ENCODE measurements at places on chromosomes 3 and 15.

- DNase-seq = no peak
Measured at GRCh38 chr15:64314456-64314855, 41.5 kb downstream of the CSNK1G1 start.

DNA sequence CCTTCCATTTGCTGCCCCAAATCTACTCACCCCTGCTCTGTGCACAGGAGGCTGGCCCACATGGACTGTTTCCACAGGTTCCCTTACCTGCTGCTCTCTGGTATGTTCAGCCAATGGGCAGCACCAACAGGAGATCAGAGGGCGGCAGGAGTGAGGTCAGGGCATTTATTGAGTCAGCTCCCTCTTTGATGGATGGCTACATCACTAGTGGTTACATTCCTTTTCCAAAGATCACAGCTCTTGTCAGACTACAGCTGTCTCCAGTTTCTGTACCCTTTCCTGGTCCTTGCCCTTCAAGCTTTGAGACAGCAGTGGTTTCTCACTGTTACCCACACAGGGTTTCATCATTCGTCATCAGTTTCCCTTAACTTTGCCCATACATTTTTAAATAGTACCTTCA is 325.1 kb downstream of the SUCLG2 start:
- DNase-seq = no peak

GRCh38 chr3:30640851-30641250 is 34.5 kb downstream of the TGFBR2 start:
- DNase-seq = no peak

DNA sequence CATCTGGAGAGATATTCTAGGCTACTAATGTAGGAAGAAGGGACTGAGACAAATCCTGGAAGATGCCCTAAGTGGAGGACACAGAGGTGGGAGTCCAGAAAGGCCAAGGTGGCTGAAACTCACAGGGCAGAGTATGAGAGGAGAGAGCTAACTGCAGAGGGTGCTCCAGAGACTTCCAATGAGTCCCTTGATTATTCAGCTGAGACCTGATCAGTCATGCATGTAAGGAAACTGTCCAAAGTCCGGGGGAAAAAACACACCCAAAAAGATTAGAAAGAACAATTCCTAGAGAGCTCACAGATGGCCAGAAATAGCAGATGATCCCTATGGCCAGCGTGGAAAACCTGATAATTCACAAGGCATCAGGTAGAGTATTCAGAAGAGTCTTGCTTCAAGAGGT is 18.7 kb upstream of the FOXP1 start:
- DNase-seq = no peak

- no peak for DNase-seq
Measured at GRCh38 chr3:13308380-13308801, 111.7 kb downstream of the NUP210 start.

- DNase-seq = no peak
Measured at GRCh38 chr15:75431270-75431669, 20.2 kb downstream of the SIN3A start.

- peak; percentile 24 for DNase-seq
Measured at GRCh38 chr3:16842272-16843270, 42.2 kb upstream of the PLCL2 start.

DNA sequence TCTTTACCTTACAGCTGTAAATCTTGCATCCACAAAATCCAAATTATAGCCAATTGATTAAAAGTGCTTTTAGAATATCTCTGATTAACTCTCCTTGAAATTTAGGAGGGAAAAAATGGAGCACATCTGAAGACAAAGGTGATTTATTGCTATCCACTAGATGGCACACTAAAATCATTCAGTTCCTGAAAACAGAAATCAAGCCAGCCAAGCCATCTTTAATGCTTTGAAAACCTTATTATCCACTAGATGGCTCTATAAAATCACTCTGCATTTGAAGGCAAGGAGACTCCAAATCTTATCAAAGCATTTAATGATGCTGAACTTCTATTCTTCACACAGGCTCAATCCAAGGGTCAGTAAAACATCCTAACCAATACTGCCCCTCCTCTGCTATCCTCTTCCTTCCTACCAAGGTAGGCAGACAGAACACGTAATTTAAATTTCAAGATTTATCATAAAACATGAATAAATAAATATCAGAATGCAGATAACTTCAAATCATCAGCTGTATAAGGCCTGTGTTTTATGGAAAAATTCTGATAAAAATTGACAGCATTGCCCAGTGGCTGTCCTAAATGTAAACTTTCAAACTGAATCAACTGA is 48.4 kb downstream of the GOLIM4 start:
- DNase-seq = no peak

GRCh38 chr3:5607581-5607980 is 420.1 kb downstream of the EDEM1 start:
- no peak for DNase-seq

GRCh38 chr15:28004143-28005003 is 94.7 kb downstream of the OCA2 start:
- DNase-seq = no peak

DNA sequence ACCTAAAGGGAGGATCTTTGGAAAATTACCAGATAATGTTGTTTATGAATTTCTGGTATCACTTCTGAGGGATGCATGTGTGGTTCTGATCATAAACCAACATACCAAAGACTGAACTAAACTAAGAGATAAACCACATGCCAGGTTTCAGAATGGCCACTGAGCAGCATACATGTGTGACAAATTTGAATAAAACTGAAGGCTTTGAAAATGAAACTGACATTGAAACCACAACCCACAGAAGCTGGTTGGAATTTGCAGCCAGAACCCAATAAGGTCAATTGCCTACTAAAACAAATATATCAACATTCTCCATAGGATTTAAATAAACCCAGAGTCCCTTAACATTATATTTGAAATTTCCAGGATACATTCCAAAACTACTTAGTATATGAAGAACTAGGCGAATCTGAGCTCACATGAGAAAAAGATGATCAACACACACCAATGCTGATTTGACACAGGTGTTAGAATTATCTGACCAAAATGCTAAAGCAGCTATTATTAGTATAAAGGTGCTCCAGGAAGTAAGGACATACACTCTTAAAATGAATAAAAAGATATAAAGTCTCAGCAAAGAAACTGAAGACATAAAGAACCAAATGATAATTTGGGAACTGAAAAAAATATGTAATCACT is 125.0 kb downstream of the ZNF280D start:
- no peak for DNase-seq

DNA sequence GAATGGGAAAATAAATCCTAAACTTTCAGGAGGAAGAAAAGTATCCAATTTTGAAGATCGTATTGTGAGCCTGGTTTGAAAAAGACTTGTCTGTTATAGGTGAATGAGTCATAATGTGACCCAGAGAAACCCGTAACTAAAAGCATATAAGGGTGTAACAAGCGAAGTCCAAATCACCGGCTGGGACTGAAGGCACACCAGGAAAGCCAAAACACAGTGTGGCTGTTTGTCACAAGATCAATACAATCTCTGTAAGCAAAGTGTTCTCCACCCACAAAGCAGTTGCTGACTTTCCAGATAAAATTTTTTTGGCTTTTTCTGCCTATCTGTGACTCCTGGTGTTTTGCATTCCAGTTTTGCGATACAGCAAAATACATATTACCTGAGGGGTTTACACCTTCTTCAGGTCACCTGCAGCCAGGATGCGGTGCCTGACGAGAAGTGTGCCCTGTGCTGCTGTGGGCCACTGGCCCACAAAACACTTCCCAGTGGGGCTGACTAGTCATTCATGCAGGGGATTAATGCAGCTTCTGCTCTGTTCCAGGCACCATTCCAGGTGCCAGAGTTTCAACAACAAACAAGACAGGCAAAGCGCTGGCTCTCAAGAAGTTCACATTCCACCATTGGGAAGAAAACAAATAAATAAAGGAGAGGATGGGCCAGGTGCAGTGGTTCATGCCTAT is 14.4 kb downstream of the HES1 start:
- DNase-seq = no peak

DNA sequence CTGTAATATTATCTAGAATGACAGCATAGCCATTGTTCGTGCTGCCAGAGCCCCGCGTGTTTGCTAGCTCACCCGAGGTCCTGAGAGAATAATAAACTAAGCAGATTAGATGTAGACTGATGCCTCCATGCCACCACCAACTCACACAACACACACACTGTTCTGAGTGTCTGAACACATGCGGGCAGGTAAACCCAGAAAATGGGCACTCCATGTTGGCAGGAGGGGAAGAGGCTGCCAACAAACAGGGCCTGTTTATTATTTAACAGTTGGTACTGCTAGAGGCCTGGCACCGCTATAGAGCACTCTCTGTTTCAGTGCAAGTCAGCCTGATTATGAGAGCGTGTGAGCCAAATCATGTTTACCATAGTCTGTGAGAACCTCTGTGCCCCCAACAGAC is 299.0 kb downstream of the ZBTB20 start:
- DNase-seq = no peak

DNA sequence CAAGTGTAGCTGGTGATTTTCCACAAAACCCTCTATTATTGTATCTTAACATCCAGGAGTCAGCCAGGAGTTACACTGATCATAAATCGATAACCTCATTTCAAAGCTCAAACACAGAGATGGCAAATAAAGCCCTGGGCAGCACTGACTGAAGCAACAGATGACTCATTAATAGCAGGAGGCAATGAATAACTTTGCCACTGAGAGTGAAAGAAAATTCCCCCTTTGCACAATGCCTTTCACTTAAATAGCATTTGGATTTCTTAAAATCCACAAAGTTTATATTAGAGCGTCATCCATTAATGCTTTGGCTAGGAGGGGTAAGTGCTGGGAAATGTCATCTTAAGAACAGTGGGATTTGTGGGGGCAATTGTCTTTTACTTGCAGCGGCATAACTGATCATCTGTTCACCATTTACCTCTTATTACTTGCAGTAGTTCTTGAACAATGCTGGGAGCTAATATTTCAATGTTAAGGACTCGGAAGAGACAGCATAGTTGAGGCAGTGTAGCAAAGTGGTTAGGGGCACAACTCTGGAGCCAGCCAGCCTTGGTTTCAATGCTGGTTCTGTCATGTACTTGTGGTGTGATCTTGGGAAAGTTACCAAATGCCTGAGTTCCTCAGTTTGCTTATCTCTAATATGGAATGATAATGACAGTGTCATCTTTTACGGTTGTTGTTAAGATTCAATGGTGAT is 630.4 kb upstream of the TBL1XR1 start:
- no peak for DNase-seq

DNA sequence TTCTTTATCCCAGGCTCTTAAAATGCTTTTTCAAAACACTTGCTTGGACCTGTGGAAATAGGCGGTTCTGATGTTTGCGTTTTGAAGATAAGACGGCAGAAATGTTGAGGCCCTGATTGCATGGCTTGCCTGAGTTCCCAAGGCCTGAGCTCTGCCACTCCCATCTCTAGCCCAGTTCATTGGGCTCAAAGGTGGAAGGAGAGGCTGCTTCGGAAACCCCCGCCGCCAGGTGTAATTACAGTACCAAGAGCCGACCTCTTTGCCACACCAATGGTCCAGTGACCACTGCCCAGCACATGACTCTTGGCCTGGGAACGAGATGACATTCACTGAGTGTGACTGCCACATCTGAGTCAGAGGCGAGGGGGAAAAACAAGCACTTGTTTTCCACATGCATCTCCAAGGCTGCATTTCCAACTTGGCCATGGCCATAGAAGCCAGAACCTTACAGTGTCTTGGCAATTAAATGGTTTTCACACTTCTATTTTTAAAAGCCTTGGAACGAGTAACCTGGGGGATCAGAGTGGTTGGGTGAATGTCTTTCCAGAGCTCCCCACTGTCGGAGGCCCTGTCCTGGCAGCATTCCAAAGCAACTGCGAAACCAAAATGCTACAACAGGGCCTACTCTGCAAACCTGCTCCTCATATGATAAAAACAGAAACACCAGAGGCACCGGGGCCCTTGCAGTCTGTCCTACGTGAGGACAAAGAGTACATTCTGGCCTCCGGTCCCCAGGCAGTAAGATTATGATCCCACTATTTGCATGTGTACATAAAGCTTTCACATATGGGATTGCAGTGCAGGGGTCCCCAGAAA is 63.8 kb upstream of the CGNL1 start:
- DNase-seq = no peak

DNA sequence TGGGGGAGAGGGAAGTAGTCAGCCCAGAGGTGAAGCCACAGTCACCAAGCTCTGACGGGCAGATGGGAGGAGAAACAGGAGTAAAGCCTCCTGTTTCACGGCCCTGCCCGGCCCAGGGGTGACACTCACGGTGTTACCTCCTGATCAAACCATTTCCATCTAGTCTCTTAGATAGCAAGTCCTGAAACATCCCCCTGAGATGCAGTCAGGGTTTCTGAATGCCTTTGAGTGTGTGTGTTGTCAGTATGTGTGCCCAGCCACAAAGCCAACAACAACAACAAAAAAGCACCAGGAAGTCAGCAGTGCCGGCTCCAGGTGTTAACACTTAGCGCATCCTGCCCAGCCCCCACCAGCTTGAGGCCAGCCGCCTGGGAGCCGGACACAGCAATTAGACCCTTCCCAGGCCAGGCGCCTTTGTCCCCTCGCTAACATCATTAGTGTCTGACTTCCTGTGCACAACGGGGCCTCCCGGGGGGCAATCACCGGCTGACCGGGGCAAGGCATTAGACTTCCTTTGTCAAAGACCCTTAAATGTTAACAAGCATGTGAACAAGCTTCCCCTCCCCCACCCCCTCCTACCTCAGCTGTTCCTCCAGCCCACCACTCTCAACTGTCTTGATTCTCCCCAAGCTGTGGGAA is 34.5 kb downstream of the IL17RD start:
- no peak for DNase-seq

DNA sequence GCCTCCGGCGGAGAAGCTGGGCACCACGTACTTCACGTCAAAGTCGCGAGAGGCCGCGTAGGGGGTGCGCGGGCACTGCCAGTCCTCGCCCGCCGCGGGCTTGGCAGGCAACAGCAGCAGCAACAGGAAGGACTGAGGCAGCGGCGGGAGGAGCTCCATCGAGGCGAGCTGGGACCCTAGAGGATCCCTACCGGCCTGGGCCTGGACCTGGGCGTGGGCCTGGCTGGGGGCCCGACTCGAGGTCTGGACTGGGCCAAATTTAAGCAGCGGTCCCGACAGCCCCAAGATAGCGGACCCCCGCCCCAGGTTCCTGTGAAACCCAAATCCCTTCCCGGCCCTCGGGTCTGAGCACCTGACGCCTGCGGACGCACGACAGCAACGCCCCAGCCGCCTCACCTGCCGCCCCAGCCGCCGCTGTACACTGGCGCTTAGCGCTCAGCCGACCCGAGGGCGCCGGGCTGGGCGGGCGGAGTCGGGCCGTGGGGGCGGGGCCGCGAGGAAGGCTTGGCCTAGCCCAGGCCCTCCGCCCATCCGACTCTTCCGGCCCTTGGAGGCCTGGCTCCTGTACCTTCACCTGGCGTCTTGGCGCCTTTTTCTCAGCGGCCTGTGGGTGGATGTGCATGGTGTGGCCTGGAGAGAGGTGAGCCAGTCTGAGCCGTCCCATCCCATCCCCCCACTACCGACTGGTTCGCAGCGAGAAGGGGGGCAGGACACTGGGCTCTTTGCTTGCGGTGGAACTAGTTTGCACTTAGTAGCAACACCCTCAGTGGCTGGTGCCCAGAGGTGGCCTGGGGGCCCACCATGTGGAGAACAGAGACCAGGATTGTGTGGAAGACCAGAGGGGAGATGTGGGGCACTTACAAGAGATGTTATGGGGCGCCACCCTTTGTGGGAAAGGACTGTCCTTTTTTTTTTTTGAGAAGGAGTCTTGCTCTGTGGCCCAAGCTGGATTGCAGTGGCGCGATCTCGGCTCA is at the start of gene MST1R:
Gene MST1R, minus strand, starts transcription at position 423 of the 974 bp plus-strand sequence. Its CDS starts 264 bp downstream, at position 159.
- peak; percentile 37 for DNase-seq

GRCh38 chr3:188124184-188124583 is 29.8 kb upstream of the LPP start:
- DNase-seq = no peak

GRCh38 chr15:73993211-73993994 is 1.1 kb upstream of the PML start:
- no peak for DNase-seq
